PC-3 (cell line): ENCODE measurements at places on chromosomes 16 and 17.

- peaks cover 11% of the 10 kb centered on the region; the same call in 1 of the 2 replicates for H3K4me1 ChIP-seq
- H3K27me3 ChIP-seq = no peaks in the 10 kb centered on the region
- H3K36me3 ChIP-seq = no peaks in the 10 kb centered on the region
- peak overlapping the region; percentile 57 for H3K27ac ChIP-seq
- DNase-seq = peak; percentile 79
These were observed 435.6 kb upstream of the DYNLRB2 start for GRCh38 chr16:80105160-80105559.

- no peaks in the 10 kb centered on the region for H3K27me3 ChIP-seq
- no peak overlapping the region for H3K27ac ChIP-seq
- DNase-seq = no peak
- no peak overlapping the region for H3K4me3 ChIP-seq
These were observed 2.2 kb upstream of the ICAM2 start for GRCh38 chr17:64022611-64023063.

DNA sequence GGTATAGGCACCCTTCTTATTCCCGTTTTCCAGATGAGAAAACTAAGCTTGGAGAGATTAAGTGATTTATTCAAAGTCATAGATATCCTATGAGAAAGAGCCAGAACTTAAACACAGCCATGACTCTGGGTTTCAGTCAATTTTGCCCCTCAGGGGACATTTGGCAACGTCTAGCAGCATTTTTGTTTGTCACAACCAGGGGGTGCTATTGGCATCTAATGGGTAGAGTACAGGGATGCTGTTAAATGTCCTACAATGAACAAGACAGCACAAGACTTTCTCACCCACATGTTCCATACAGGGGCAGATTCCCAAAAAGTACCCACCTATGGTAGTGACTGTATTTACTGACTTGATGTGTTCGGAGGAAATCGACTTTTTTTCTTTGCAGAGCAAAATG is 4.8 kb upstream of the SHISA9 start:
- H3K4me1 ChIP-seq = peaks cover 10% of the 10 kb centered on the region
- peaks cover 8% of the 10 kb centered on the region; the same call in 1 of the 2 replicates for H3K27me3 ChIP-seq
- no peak overlapping the region for H3K4me3 ChIP-seq
- H3K36me3 ChIP-seq = no peaks in the 10 kb centered on the region

DNA sequence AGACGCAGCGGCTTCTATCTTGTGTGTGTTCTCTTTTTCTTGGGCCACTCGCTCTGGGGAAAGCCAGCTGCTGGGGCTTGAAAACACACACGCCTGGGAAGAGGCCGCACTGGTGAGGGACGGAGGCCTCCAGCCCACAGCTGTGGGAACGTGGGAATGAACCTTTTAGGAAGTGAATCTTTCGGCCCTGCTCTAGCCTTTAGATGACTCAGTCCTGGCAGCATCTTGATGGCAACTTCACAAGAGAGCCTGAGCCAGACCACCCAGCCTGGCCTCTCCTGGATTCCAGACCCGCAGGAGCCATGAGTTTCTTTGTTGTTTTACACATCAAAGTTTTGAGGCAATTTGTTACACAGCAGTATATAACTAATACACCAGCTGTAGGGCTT is 2.2 kb upstream of the PDPK1 start:
- no peak for DNase-seq
- no peaks in the 10 kb centered on the region for H3K27me3 ChIP-seq
- no peak overlapping the region for H3K27ac ChIP-seq
- H3K4me1 ChIP-seq = peaks cover 9% of the 10 kb centered on the region; the same call in 1 of the 2 replicates
- no peak overlapping the region for H3K4me3 ChIP-seq
- H3K36me3 ChIP-seq = no peaks in the 10 kb centered on the region
